Fibroblast of the aortic adventitia (primary cell): ENCODE measurements at places on chromosomes 1 and 21. TPM values are rescaled to one million over a fixed set of nuclear protein-coding genes. Genes with fewer than 3 reads are reported as not detected.

PGLYRP4 gene
- not detected in 2 replicates for total RNA-seq

EXO1 gene
- 1.2 and 37.2 TPM in 2 replicates for total RNA-seq

SERINC2 gene
- total RNA-seq: 5.4 TPM in 1 of 2 replicates, not detected in the other

CD84 gene
- not detected in 2 replicates for total RNA-seq

OR2G6 gene
- total RNA-seq: not detected in 2 replicates

CENPF gene
- total RNA-seq: 7.5 and 42.1 TPM in 2 replicates

OMA1 gene
- total RNA-seq: 22.9 and 30.7 TPM in 2 replicates

RIPPLY3 gene
- total RNA-seq: not detected in 2 replicates

FAM177B gene
- total RNA-seq: not detected in 2 replicates

SLC22A15 gene
- 4.2 and 7.2 TPM in 2 replicates for total RNA-seq

OR10Z1 gene
- total RNA-seq: not detected in 2 replicates

MANEAL gene
- 0.65 and 0.99 TPM in 2 replicates for total RNA-seq

CADM3 gene
- 6.0 TPM in 1 of 2 replicates, not detected in the other for total RNA-seq
